Peyer's patch (tissue), 4 donors: ENCODE measurements at places on chromosomes 6 and 20. TPM values are rescaled to one million over a fixed set of nuclear protein-coding genes. Genes with fewer than 3 reads are reported as not detected.

DAAM2 gene
- total RNA-seq: 22.0 TPM

FNDC1 gene
- 0.54 TPM for total RNA-seq

CLIC5 gene
- total RNA-seq: 18.2 TPM

DNA sequence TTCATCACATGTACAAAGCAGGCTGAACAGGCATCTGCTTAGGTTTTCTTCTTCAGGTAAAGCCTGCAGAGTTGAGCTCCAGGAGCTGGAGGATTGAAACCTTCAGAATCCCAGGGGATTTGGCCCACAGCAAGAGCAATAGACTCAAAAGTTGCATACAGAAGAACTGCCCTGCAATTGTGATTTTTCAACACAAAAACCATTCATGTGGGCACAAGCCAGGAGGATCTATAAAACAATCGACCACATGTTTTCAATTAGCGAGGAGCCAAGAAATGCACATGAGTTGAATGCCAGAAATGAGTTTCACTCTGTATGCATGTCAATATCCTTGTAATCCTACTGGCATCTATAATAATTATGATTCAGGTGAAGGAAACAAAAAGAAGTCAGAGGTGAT is 576.4 kb downstream of the HDGFL1 start:
- no peak for DNase-seq

GRCh38 chr20:33551778-33552177 is 61.9 kb downstream of the CBFA2T2 start:
- DNase-seq: no peak

DNA sequence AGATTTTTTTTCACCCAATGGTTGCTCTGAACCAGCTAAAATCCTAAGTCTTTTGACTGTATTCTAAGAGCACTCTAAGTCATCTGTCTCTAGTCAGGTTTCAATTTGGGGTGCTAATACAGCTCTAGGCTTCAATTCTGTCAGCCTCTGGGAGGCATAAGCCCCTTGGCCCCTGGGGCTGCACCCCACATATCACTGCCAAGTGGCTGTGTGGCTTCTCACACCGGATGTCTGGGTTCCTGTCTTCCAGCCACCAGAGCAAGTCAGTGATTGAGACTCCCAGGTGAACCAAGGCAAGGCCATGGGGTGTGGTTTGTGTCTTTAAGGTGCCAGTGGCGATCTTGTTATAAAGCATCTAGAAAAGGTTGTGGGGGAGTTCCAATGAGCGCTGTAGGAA is 136.5 kb downstream of the TMEM242 start:
- DNase-seq: no peak

- peak; percentile 63 for DNase-seq
Measured at GRCh38 chr20:50415516-50416268, 94.5 kb upstream of the PTPN1 start.

GRCh38 chr6:112234601-112235000 is 19.8 kb downstream of the LAMA4 start:
- DNase-seq: no peak

DNA sequence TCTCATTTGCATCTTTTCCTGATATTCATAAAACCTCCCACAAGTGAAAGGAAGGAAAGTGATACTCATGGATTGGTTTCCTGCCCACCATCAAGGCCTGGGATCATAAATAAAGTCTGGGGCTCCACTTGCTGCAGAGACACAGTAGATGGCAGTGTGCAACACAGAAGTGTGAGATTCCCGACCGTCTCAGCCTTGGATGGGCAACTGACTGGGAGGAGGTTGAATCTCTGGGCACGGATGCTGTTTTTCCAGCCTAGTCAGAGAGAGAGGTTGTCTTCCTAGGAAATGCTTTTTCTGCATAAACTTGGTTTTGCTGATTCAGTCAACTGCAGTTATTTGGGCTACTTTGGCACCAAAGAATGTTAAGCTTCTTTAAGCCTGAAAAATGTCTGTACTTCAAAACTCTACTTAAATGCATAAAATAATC is 9.9 kb upstream of the RFPL4B start:
- no peak for DNase-seq
